KG1 (cell line): ENCODE measurements at places on chromosomes 1 and 21.

- DNase-seq = no peak
Observed at GRCh38 chr1:151142411-151143056, 3.9 kb downstream of the SEMA6C start.

- no peak for DNase-seq
Observed at GRCh38 chr1:244841273-244841927, 5.9 kb downstream of the COX20 start.

- no peak for DNase-seq
Observed at GRCh38 chr1:156841295-156841855, 17.5 kb downstream of the INSRR start.

DNA sequence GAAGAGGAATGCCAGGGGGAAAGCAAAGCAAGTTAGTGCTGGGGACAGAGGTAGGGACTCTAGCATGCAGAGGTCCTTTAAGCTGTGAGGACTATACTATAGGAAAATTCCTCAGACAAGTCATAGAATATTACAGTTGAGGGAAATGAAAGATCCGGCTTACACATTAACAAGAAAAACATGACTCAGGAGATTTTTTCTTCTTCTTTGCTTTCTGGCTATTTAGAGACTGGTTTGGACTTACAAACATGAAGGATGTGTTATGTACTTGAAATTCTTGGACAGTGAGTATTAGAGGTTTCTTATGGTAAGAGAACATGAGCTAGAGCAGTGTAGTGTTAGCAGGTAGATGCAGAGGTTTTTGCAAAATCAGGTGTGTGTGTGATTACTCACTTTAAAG is 24.9 kb downstream of the USP25 start:
- DNase-seq = no peak

GRCh38 chr1:9717193-9718005 is 65.9 kb downstream of the PIK3CD start:
- DNase-seq = peak; percentile 75

DNA sequence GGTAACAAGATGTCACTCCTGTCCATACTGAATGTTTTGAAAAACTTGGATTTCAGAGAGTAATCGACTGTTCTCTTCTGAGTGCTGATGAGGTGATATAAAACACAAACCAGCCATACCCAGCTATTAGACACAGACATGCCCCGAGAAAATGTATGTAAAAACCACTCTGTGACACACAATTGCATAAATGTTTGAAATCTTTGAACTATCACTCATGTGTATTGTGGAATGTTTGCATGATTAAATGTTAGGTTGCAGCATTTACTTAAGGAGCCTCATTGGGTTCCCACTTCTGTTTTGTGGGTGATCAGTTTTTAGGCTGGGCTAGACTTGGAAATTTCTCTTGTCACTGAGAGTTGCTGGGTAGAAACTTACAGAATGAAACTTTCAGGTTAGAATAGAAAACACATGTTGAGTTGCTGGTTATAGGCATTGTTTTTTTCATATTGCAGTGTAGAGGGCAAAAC is 270.4 kb upstream of the B3GALT2 start:
- no peak for DNase-seq

DNA sequence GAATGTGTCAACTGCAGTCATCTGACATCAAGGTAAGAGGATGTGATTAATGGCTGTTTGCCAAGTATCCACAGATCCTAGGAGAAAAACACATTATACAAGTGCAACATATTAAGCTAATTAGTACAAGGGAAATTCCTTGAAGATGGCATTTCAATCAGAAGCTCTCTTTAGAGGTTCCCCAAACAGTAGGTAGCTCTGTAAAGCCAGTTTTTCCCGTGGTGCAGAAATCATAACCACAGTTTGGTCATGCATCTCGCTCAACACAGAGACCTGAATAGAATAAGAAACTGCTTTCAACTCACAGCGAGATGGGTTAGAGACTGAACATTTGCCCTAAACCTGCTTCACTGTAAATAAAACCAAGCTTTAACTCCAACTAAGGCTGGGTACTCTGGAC is 230.5 kb upstream of the CAMK1G start:
- DNase-seq = no peak

DNA sequence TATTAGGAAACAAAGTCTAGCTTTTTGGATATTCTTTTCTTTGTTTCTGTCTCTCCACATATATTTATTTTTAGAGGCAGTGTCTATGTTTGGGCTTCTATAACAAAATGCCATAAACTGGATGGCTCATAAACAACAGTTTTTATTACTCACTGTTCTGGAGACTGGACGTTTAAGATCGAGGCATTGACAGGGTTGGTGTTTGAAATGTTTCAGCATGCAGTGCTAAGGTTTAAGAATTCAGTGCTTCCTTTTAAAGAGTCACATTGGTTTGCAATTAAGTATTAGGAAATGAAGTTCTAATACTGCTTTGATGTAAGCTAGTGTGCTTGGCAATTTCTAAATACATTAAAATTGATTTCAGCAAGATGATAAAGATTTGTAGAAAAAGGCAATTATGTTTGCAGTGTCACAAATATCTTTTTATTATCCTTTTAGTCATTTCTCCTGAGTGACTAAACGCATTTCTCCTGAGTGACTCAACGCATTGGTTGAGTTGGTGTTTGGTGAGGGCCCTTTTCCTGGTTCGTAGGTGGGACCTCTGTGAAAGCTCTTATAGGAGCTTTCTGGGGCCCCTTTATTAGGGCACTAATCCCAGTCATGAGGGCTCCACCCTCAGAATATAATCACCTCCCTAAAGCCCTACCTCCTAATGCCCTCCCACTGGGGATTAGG is 317.0 kb downstream of the USP25 start:
- no peak for DNase-seq

GRCh38 chr1:59814180-59814900 is 409 bp upstream of the HOOK1 start:
- no peak for DNase-seq

DNA sequence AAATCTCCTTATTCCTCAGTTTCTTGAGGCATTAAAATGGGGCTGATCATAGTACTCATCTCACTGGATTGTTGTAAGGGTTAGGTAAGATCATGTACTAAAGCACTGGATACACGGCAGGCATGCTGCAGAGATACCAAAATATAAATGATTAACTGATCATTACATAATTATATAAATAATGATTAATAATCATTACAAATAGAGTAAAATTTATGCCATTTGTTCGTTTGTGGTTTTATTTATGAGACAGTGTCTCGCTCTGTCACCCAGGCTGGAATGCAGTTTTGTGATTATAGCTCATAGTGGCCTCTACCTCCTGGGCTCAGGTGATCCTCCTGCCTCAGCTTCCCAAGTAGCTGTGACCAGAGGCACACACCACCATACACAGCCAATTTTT is 140.7 kb downstream of the HHAT start:
- no peak for DNase-seq

DNA sequence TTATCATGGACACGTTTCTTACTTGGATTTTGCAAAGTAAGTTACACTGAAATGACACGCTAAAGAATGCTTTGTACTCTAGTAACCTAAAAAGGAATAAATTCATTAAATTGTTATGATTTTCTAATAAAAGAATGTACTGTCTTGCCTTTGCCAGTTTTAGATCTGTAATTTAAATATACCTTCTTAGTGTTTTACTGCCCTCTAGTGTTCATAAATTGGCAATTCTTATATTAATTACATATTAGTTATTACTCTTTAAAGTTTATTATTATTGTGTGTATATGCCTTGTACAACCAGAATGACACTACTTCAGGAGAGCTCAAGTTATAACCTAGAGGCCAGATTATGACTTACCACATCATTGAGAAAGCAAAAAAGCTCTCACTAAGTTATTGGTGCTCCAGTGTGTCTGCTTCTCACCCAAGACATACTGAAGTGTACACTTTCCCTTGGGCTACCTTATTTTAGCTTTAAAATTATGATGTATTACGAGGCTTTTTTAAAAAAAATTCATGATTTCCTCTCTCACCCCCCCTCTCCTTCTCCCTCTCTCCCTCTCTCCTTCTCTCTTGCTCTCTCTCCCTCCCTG is 169.9 kb downstream of the HS2ST1 start:
- DNase-seq = peak; percentile 16

- no peak for DNase-seq
Observed at GRCh38 chr1:18262726-18263125, 155.1 kb downstream of the IGSF21 start.

DNA sequence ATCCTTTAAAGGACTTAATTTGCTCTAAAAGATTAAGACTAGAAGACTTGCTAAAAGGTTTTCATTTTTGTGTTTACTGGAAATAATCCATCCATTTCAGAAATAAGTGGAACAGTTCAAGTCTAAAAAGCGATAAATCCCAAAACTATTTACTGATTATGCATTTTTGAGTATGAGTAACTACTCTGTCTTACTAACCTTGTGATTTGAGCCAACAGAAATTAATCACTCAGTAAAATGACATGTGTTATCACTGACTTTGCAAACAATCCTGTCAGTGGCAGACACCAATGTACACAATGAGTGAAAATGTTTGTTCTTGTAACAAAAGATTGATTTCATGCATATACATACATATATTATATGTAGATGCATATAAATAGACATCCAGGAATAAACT is 218.0 kb downstream of the DENND1B start:
- no peak for DNase-seq

DNA sequence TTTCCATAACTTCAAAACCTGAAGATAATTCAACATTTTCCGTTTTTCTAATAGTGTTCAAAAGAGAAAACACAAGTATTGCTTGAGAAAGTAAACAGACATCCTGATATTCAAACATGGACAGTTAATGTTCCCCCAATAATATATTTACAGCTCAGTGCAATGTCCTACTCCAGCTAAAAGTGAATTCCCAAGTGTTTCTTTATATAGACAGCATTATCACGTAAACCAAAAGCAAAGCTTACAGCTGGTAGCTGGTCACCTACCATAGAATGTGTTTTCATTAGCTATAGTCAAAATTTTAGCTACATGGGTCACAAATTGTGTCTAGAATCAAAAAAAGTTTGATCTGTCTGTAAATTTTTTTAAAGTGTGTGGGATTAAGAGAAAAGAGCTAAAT is 34.9 kb downstream of the WLS start:
- DNase-seq = no peak

- no peak for DNase-seq
Observed at GRCh38 chr1:28756846-28757245, 20.1 kb downstream of the YTHDF2 start.

DNA sequence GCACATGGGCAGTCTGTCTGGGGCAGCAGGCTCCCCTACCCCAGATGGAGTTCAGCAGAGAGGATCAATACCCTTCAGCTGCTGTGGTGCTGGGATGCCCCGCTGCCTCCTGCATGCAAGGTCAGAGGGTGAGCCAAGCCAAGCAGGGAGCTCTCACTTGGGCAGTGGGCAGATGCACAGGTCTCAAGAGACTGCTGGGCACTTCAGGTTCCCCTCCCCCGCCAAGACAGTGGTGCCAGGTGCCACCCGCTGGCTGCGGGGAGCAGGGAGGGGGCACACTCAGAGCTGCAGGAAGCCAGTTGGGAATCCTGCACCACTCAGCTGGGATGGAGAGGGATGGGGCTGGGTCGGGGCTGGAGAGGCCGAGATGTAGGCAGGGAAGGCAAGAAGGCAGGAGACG is 15.8 kb upstream of the EVA1B start:
- no peak for DNase-seq

DNA sequence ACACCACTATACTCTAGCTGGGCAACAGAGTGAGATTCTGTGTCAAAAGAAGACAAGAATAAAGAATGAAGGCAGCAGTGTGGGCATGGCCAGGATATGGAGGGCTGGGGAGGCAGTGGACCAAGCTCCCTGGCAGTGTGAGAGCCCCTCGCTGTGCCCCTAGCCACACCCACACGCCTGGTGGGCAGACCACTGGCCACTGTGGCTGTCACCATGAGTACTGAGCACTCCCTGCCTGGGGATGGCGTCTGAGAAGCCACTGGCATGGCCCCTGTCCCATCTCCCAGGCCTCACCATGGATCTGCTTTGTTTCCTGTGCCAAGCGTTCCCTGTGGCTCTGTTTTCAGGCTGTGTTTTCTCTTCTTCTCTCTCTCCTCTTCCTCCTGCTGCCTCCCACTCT is 51.7 kb downstream of the STUM start:
- no peak for DNase-seq

DNA sequence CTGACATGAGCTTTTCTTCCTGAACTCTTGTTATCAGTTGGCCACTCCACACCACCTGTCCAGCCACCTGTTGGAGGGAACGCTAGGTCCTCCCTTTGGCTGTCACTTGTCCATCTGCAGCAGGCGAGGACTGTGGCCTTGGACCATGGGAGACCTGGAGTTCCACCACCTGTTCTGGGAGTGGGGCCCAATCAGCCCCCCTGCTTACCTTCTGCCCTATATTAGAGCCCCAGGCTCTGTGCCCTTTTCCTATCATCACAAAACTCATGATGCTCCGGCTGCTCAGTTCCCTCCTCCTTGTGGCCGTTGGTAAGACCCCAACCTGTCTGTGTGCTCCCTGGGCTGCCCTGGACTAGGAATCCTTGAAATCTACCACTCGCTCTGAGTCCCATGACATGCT is at the start of gene CELA3A:
CELA3A (plus strand) TSS at position 249 of the 400 bp plus-strand sequence; CDS start at position 267, 18 bp downstream.
- DNase-seq = no peak

- DNase-seq = no peak
Observed at GRCh38 chr1:57655161-57655560, 231.3 kb upstream of the DAB1 start.

DNA sequence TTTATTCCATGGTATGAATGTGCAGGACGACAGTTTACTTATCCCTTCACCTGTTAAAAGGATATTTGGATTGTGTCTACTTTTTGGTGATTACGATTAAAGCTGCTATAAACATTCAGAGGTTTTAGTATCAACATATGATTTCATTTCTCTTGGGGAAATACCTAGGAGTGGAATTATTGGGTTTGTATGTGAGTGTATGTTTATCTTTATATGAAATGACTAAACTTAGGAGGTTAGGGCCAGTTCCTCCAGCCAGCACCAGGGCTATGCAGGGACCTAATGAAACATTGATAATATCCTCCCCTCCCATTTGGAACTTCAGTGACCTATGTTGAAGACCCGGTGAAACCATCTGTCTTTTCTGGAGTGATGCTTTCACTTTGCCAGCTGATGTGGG is 13.8 kb downstream of the TMEM51 start:
- DNase-seq = no peak

DNA sequence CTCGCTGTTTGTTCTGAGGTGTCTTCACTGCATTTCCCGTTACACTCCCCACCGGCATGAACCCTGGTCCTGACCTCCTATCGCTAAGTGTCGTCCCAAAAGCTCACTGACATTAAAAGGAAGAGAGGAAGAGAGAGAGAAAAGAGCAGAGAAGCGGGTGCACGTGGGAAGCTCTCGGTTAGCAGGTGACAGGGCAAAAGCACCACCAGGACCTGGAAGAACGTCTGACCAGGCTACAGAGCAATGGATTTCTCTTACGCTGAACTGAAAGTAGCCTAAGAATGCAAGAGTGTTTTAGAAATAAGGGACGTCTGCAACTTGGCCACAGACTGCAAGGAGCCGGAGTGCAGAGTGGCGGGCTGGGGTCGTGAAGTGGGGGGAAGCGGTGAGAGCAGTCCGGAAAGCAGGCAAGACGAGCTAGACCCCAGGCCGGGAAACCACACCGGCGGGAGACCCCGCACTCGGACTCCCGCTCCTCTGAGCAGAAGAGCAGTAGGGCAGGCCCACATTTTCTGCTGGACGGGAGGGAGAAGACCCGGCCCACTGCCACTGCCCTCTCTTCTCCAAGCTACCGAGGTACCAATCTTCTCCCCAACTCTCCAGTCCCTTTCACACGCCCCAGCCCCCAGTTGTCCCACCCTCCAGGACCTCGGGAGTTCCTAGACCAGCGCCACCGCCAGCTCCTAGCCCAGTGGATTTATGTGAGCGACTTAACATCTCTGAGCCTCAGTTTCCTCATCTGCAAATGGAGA is 8.3 kb upstream of the MPZL1 start:
- DNase-seq = no peak
